ENCODE measurements at places on chromosomes 3 and 15.

DNA sequence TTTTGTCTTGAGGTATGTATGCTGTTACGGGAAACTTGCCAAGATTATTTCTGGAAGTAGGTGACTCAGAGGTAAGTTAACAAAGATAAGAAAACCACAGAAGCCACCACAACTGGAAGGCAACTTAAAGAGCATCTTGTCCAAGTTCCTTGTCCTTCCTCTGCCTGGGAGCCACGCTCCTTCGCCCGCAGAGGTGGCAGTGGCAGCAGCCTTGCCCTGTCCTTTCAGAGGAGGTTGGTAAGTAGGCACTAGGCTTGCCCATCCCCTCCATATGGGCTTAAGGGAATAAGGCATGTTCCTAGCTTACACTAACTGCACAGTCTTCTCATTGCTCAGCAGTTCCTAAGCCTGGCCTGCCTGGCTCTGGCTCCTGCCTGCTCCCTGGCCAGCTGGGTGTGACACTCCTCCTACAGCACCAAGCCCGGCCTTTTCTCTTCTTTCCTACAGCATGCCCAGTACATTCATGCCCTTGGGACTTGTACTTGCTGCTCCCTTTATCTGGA, 48.0 kb upstream of the RAB6B start:
- DNase-seq = no peak

DNA sequence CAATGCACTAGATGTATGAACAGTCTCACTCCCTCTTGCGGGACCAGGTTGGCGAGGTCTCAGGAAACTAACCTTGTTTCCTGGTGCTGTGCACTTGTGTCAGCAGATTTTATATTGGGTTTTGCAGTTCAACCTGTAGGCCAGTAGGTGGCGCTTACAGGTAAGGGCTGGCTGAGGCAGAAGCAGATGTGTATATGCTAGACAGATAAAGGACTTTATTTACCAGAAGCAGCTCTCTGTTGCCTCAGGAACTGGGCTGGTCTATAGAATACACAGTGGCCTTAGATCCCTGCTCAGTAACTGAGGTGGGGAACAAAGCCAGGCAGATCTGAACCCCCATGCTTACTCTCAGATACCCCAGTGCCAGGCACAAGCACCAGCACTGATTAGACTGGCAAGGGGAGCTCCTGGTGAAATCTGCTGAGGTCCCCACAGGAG, 296.8 kb downstream of the DOCK3 start:
- peak; percentile 33 for DNase-seq

DNA sequence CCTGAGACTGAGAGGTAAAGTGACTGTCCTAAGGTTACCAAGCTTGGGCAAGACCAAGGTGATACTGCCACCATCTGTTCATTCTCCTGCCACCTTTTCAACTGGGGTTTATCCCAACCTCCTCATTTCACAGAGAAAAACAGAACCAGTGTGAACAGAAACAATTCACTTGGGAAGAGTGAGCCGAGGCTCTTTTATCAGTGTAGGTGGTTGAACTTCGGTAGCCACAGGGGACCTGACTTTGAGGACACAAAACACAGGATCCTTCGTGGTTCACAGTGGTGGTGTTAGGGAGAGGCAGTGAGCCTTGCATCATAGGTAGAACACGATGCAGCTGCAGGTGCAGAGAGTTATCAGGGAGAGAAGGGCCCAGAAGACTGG, 72.8 kb upstream of the ICE2 start:
- no peak for DNase-seq

- no peak for DNase-seq
Measured at GRCh38 chr3:177005718-177006405, 191.4 kb downstream of the TBL1XR1 start.

- DNase-seq = no peak
Measured at GRCh38 chr15:57026016-57026592, 107.7 kb downstream of the TCF12 start.

- DNase-seq = no peak
Measured at GRCh38 chr3:98985431-98985830, 83.9 kb upstream of the DCBLD2 start.

- DNase-seq = no peak
Measured at GRCh38 chr15:78149805-78150751, 916 bp downstream of the IDH3A start.

GRCh38 chr3:134017490-134017889, 12.2 kb downstream of the SLCO2A1 start:
- DNase-seq = no peak

DNA sequence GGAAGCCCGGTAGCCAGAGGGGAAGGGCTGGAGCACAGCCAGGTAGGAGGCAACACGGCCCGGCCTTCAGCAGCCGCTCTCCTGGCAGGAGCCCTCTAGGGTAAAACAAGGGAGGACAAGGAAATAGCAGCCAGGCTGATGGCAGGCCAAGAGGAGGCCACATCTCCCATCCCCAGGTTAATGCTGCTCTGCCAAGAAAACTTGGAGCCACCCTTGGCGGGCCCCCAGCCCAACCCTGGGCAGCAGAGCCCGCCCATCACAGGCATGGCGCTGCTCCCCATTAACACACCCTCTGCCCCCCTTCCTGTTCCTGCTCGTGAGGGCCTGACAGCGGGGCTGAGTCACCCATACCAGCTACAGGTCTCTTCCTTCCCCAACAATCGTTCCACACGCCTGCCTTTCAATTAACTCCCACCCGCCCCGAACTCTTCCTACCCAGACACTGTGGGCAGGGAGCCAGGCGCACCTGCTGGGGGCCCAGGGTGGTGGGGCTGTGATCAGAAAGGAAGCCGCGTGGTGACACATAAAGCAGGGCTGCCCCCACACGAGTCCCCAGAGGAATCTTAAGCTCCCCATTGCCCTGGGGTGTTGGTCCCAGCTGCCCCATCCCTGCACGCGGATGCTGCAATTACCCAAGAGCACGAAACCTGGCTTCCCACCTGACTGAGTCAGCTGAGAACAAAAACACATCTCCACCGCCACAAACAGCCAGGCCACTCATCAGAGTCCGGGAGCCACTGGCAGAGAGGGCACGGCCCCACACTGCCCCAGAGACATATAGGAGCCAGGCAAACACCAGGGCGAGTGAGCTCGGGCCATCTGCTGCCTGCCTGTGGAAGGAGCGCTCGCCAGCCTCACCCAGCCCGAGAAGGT, at the start of gene C15orf62:
C15orf62 (plus strand) TSS at position 707 of the 873 bp plus-strand sequence. CDS start 516 bp downstream, outside the sequence.
- peak; percentile 44 for DNase-seq

DNA sequence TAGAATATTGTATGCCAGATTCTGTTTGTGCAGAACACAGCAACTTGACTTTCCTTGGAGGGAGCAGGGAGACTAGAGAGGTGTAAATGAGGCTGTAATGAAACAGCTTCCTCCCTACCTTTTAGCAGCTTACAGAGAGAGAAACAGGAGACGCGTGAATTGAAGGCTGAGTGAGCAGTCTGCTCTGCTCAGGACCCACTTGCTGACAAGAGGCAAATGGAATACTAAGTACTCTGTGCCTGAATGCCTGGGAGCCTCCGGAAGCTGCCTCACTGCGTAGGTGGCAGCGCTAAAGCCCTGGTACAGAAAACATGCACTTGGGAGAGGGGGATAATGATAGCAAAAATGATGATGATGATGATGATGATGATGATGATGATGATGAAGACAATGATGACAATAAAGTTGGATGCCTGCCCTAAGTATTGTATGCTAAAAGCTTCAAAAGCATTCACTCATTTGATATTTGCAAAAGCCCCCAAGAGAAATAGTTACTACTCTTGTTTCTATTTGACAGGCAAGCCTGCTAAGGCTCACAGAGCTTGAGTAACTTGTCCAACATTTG, 548.9 kb downstream of the NTRK3 start:
- no peak for DNase-seq

GRCh38 chr15:20294651-20295237, 246.9 kb downstream of the GOLGA6L6 start:
- no peak for DNase-seq

GRCh38 chr3:41164777-41165176, 34.5 kb upstream of the CTNNB1 start:
- DNase-seq = no peak

GRCh38 chr3:87136066-87136596, 91.0 kb upstream of the CHMP2B start:
- DNase-seq = no peak

DNA sequence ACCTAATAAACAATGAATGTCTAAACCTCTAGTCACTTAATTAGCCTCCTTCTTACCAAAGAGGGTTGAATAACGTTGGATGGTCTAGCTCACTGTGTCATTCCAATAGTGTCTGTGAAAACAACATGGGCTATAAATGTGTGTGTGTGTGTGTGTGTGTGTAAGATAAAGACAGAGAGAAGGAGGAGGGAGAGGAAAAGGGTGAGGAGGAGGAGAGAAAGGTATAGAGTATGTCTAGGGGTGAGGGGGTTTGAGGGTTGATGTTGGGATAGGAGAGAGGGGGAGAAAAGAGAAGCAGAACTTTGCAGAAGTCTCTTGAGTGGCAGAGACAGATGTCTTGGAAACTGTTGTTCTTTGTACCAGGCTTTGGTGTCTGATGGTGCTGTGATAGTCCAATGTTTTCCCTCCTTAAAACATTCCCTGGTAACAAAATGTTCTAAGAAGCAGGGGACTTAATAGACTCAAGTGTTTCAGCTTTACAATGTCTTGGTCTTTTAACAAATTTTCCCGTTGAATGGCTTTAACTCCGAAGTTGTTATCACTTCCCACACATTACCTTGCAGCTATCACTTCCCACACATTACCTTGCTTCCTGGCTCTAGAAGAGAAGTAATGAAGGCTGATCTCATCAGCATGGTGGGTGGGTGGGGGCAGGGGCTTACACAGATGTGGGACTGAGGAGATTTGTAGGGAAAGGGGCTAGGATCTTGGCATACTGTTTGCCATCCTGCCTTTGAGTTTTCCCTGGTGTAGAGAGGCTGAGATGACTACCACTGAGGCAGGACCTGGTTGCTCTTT, 57.8 kb upstream of the ETV5 start:
- no peak for DNase-seq

GRCh38 chr3:183907911-183908331, 23.2 kb upstream of the PARL start:
- no peak for DNase-seq

GRCh38 chr3:76242886-76243753, 457.8 kb upstream of the ZNF717 start:
- no peak for DNase-seq

DNA sequence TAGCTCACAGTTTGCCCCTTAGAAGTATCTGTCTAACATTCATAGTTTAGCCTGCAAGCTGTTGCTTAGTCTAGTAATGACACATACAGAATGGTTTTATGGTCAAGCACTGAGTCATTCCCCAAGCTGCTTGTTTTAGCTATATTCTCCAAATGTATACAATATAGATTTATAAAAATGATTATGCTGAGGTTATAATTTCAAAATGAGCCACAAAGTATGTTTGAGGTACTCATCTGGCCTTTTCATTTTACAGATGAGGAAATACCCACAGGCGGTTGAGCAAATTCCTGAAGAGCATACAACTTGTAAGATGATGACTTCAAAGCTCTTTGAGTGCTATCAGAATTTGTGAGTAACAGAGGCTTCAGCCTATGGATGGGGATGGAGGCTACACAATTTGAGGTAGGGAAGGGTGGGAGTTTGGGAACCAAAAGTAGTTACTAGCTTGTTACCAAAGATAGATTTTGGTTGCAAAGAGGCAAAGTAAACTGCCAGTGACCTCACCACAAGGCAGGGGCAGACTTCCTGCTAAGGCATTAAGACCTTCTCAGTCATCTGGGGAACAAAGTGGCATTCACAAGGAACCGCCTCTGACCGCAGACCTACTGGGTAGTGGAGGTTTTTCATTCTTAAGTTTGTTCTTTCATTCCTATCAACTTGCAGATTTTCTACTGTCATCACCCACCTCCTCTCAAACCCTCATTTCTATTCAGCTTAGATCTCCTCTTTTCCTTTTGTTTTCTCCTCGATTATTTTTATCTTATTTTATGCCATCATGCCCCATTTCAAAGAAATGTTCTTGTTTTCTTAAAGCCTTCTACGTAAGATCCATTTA, 257.2 kb upstream of the NECTIN3 start:
- no peak for DNase-seq

DNA sequence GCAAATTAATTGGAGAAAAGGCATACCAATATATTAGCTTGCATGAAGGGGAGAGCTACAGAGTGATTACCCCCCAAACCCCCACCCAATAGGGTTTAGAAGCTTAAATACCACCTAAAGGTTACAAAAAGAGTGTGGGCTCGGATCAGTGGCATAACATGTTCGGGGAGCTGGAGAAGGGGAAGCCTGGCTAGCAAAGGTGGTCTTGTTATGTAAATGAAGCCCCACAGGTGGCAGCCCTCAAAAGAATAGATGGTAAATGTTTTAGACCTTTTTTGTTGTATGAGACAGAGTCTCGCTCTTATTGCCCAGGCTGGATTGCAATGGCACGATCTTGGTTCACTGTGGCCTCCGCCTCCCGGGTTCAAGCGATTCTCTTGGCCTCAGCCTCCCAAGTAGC, 10.9 kb upstream of the PXK start:
- no peak for DNase-seq

Data from stimulated activated CD8-positive, alpha-beta memory T cell treated with anti-CD3 and anti-CD28 coated beads, Interleukin-12 subunit alpha, Interleukin-12 subunit beta, amount 100 ng/mL, for 1 hour (primary cell).